ENCODE measurements at places on chromosomes 5 and 9.

DNA sequence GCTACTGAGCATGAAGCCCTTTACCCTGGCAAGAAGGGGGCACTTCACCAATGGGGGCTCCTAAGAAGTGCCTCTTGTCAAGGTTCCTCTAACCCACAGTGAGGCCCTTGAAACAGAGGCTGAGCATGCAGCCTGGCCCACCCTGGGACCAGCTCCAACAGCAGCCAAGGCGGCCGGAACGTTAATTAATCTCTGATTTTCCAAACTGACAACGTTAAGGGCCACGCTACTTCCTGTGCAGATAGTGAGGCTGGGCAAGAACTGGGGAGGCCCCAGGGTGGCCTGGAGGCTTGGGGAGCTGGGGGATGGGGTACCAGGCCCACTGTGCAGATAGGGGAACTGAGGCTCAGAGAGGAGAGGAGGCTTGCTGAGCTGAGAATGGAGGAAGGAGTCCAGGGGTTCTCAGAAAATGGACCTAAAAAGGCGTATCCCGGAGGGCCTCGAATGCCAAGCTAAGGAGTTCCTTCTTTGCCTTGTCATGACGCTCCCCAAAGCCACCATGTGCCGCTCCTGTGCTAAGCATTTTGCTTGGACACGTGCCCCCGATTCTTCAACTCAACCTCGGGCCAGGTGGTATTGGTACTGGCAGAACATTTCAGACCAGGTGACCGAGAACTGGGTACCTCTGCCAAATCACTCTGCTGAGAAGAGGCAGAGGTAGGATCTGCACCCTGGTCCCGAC is 72.0 kb upstream of the STXBP1 start:
- DNase-seq: no peak

GRCh38 chr9:93203026-93203717 is 19.2 kb downstream of the WNK2 start:
- DNase-seq: no peak

- DNase-seq: no peak
Observed at GRCh38 chr9:131522257-131523085, 8.6 kb downstream of the UCK1 start.

- no peak for DNase-seq
Observed at GRCh38 chr5:174010365-174010764, 21.4 kb downstream of the C5orf47 start.

DNA sequence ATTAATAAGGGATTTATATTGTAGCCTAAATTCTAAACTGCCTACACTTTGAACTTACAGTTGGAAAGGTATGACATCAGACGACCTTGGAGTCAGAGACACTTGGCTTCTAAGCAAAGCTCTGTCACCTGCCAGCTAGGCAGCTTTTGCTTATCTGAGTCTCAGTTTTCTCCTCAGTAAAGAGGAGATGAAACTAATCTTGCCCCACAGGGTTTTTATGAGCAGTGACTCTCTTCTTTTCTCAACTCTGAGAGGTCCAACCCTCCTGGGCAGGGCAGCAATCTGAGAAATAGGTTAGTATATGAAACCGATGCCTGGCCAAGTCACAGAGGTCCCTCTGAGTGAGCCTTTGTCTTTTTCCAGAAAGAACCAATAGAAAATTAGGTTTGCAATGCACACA is 53.9 kb downstream of the WDR36 start:
- DNase-seq: no peak

- no peak for DNase-seq
Observed at GRCh38 chr9:93967020-93967803, 12.1 kb upstream of the BARX1 start.

- DNase-seq: no peak
Observed at GRCh38 chr9:135105938-135106491, 18.5 kb downstream of the OLFM1 start.

GRCh38 chr9:92740009-92740408 is 24.6 kb downstream of the BICD2 start:
- DNase-seq: no peak

GRCh38 chr5:111635916-111636570 is 121.0 kb downstream of the NREP start:
- DNase-seq: no peak

- DNase-seq: no peak
Observed at GRCh38 chr5:179343021-179343718, 2.1 kb downstream of the ADAMTS2 start.

- no peak for DNase-seq
Observed at GRCh38 chr5:78547731-78548615, 100.6 kb downstream of the LHFPL2 start.

- DNase-seq: no peak
Observed at GRCh38 chr5:168114444-168115017, 176.9 kb upstream of the WWC1 start.

DNA sequence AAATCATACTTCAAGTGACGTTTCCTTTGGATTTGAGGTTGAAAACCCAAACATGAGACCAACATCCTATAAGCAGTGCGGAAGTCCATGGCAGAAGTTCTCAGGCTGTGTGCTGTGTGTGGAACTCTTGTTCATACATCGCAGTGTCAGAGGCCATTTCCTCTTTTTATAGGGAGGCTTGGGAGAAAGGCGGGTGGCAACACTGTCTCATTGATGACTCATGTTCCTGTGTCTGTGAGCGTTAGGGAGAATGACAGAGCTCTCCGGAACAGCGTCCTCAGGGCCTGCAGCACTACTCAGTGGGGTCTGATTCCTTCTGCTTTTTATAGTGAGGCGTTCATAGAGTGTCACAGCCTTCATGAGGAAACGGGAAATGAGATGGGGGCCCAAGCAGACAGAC is 98.8 kb upstream of the BASP1 start:
- DNase-seq: no peak

- DNase-seq: no peak
Observed at GRCh38 chr5:111735583-111736270, 21.3 kb downstream of the NREP start.

- no peak for DNase-seq
Observed at GRCh38 chr9:16106021-16106571, 553.3 kb downstream of the CCDC171 start.

DNA sequence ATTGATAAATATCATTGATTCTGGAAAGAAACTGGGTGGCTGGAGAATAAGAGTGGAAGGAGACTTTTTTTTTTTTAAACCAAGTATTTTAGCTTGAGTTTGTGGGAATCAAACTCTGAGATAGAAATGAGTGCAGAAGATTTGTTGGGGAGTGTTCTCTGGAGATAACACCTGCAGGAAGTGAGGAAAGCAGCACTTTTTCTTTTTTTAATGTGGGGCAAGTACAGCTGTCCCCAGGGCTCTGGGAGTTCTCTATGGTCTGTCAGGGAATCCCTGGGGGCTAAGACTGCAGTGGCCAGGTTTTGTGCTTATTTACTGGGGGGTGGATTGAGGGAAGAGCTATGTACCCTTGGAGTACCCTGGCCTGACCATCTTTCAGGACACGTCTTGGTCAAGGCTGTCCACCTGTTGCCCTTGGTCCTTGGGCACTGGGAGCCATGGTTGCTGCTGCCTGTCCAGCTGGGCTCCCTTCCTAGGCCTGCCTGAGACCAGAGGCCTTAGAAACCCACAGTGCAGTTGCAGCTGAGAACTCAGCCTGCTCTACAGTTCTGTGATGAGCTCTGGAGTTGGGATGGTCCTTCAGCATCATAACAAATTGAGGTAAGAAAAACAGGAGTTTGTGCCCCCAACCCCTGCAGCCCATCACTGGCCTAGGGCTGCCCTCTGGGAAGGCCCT is 85.8 kb downstream of the PHAX start:
- DNase-seq: no peak

DNA sequence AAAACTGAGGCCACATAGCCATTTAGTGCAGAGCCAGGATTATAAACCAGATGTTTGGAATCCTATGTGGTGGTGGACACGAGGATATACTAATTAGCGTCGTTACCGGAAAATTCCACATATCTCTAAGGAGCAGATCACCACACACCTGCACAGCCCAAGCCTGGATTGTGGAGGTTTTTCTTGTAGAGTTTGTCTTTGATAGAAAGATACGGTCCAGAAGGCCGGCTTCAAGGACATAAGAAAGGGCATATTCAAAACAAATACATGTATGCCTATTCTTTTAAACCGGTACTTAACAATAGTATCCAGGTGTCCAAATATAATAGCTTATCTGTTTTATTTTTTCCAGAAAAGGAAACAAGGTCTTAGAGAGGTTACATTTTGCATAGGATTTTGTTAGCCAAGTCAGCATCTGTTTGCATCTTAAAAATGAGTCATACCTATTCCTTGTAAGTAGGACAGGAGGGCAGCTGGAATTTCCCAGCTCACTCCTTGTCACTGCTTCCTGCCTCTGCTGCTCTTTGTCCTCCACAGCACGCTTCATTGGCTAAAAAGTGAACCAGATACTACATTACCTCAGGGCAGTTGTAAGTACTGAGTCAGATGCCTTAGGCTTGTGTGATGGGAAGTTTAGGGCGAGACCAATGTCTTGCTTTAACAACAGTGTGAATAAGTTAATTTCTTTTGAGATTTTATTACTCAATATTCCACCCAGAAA is 3.6 kb downstream of the TMC1 start:
- DNase-seq: no peak

- DNase-seq: no peak
Observed at GRCh38 chr5:168377525-168377924, 86.1 kb downstream of the WWC1 start.

GRCh38 chr9:76223749-76224340 is 170.4 kb downstream of the RFK start:
- no peak for DNase-seq

GRCh38 chr5:15366676-15367391 is 133.1 kb upstream of the FBXL7 start:
- no peak for DNase-seq

- DNase-seq: no peak
Observed at GRCh38 chr5:139025651-139026050, 150.5 kb upstream of the LRRTM2 start.

- DNase-seq: no peak
Observed at GRCh38 chr5:110401881-110402280, 324.6 kb downstream of the TMEM232 start.

GRCh38 chr9:88723751-88724150 is 188.8 kb downstream of the NXNL2 start:
- no peak for DNase-seq

DNA sequence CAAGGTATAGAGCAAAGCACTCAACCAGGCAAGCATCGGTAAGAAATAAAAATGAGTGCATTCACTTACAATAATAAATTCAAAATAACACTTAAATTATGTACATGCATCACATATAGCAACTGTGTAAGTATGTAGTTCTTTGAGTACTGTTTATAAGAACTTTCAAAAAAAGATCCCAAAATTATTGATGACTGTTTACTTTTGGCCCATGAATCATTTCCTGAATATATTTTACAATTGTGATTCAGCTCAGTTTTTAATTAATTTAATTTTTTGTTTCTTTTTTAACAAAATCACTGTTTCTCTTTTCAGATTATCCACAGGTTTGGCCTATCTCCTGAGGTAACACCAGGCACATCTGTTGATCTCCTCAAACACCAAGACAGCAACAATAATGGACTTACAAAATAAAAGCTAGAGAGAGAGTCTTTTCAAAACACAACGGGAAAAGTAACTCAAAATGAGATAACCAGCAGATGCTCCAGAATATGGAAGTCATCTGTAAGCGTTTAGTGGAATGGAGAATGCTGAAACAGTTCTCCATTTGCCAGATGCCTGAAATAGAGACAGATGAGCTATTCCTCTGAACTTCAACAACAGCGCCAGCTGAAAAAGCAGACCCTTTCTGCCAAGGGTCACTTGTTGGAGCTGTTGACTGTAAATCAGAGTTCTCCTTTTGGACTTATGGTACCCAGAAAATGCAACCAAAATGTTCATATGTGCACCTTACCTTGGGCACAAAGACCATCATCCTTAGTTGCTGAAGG is 348.6 kb upstream of the RGMB start:
- DNase-seq: no peak

- DNase-seq: no peak
Observed at GRCh38 chr9:113599646-113600022, 136.1 kb downstream of the RGS3 start.

GRCh38 chr9:99400184-99400731 is 178.2 kb downstream of the SEC61B start:
- DNase-seq: no peak

GRCh38 chr5:160293901-160294561 is 18.3 kb downstream of the CCNJL start:
- no peak for DNase-seq

- DNase-seq: no peak
Observed at GRCh38 chr9:121746866-121747265, 95.4 kb downstream of the DAB2IP start.

GRCh38 chr9:118954857-118955256 is 414.4 kb downstream of the BRINP1 start:
- no peak for DNase-seq
